ENCODE measurements at places on chromosomes 16 and 17.

DNA sequence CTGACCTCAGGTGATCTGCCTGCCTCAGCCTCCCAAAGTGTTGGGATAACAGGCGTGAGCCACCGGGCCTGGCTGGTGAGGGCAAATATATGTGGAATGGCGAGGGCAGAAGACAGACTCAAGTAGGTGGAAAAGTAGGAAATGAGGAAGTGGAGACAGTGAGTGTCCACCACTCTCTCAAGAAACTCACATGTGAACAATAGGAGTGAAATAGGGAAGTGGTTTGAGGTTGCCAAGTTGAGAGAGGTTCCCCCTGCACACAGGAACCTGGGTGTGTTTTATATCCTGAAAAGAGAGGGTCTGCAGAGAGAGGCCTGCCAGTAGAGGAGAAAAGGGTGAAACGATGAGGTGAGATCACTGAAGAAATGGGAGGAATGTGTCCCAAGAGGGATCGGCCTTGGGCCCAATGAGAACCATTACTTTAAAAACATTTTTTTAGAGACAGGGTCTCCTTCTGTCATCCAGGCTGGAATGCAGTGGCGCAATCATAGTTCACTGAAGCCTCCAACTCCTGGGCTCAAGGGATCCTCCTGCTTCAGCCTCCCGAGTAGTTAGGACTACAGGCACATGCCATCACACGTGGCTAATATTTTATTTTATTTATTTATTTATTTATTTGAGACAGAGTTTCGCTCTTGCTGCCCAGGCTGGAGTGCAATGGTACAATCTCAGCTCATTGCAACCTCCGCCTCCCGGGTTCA lies 17.1 kb upstream of the CORO1A start:
- peak; percentile 18 for DNase-seq

- DNase-seq: no peak
Measured at GRCh38 chr17:43033948-43034881, 9.2 kb downstream of the RND2 start.

- no peak for DNase-seq
Measured at GRCh38 chr17:38421871-38422827, 6.1 kb upstream of the ARHGAP23 start.

- DNase-seq: no peak
Measured at GRCh38 chr16:56225017-56225742, 33.9 kb downstream of the GNAO1 start.

DNA sequence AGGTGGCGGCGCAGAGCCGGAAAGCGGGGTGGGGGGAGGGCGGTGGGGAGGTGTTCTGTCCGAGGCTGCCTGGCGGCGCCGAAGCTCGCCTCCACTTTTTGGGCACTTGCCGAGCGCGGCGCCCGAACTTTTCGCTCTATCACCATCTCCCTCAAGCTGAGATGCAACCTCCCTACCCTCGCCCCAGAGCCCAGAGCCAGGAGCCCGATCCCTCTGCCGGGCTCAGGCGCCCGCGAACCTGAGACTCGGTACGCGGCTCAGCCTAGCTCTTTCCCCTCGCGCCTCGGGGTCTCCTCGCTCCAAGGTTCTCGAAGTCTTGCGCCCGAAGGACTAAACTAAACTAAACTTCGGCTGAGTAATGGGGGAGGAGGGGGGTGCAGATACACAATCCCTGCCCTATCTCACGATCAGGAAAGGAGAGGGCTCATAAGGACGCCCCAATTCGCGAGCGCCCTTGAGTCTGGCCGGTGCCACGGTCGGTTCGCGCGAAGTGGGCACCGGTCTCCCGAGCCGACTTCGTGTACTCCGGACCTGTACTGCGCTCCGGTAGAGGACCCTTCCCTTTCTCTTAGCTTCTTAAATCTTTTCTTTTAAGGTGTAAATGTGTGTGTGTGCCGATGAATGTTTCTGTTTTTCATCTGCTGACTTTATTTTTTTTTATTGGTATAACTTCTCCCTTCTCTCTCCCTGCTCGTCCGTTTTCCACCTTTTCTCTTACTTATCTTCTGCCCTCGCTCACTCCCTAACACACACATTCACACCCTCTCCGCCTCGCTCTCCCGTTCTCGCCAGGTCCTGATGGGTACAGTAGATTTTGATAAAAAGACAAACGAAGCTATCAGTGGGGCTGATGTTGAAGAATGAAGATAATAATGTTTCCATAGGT lies 1.9 kb upstream of the SALL1 start:
- no peak for DNase-seq

- DNase-seq: peak; percentile 20
Measured at GRCh38 chr16:12500771-12501170, 302.9 kb downstream of the CPPED1 start.

- peak; percentile 72 for DNase-seq
Measured at GRCh38 chr17:42288803-42289610, 709 bp downstream of the STAT5A start.

DNA sequence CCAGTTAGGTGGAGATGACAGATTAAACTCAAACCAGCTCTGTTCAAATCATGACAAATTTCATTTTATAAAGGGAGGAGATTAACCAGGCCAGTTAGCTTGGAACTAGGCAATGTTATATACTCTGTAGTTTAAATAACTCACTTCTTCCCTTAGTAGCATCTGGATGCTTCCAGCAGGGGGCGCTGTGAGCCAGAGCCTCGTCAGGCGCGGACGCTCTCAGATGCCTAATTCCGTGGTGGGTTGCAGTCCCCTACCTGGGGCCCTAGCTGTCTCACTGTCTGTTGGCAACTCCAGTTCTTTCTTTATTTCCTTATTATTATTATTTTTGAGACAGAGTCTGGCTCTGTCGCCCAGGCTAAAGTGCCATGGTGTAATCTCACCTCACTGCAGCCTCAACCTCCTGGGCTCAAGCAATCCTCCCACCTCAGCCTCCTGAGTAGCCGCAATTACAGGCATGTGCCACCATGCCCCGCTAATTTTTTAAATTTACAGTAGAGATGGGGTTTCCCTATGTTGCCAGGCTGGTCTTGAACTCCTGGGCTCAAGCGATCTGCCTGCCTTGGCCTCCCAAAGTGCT lies 17.3 kb upstream of the WFDC1 start:
- DNase-seq: peak; percentile 84

GRCh38 chr17:71380535-71380934 lies 740.3 kb upstream of the SOX9 start:
- no peak for DNase-seq

DNA sequence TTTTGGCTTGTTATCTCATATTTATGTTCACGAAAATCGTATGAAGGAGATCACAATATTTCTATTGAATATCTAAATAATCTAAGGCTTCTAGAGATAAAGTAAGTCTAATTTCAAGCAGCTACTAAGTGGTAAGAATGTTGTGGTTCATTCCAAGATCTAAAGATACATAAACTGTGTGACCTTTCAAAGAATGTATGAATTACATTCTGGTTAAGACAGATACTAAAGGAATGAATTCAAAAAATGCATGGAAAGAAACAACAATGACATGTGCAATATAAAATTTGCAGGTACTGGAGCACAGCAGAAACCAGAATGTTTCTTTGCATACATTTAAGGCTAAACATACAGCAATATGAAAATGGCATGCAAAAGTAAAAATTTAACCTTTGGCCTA lies 1214.6 kb downstream of the CDH8 start:
- DNase-seq: no peak

GRCh38 chr16:89381788-89382187 lies 108.6 kb downstream of the ANKRD11 start:
- no peak for DNase-seq

Measured in activated CD8-positive, alpha-beta T cell treated with anti-CD3 and anti-CD28 coated beads for 36 hours (primary cell).